ENCODE measurements at places on chromosomes 1 and 21. TPM values are rescaled to one million over a fixed set of nuclear protein-coding genes. Genes with fewer than 3 reads are reported as not detected.

OVAAL gene
- not detected for total RNA-seq

GOLT1A gene
- 18.7 TPM for total RNA-seq

HOOK1 gene
- total RNA-seq = 23.7 TPM

KCNJ15 gene
- total RNA-seq = not detected

KRTAP7-1 gene
- total RNA-seq = not detected

LRRIQ3 gene
- total RNA-seq = 1.1 TPM

ST6GALNAC3 gene
- 0.04 TPM for total RNA-seq

ITLN2 gene
- not detected for total RNA-seq

APP gene
- 269 TPM for total RNA-seq

RRP15 gene
- 26.1 TPM for total RNA-seq

CLDN8 gene
- total RNA-seq = 1.2 TPM

KCNJ10 gene
- total RNA-seq = not detected

ATP13A2 gene
- 43.6 TPM for total RNA-seq

SH2D1B gene
- total RNA-seq = not detected

MAEL gene
- not detected for total RNA-seq
